ENCODE measurements at places on chromosomes 16 and 17.

DNA sequence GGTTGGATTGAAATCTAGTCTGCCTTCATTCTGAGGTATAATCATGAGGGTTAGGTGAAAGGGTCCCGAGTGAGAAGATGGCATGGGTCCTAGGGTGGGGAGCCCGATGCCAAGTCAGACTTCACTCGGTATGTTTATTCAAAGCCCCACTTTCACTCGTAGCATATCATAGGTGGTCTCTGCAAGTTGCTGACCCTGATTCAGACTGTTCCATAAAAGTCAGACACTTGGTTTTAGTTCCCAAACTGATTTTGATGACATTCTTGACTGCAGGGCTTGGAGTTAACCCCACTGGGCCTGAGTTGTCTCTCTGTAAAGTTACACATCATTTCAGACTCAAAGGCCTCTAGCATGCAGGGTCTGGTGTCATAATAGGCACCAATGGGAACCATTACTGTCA, 17.8 kb downstream of the HAPSTR1 start:
- no peak overlapping the region for H3K27ac ChIP-seq
- peaks cover 88% of the 10 kb centered on the region for H3K36me3 ChIP-seq
- peaks cover 41% of the 10 kb centered on the region for H3K4me1 ChIP-seq
- H3K4me3 ChIP-seq, result no peak overlapping the region

DNA sequence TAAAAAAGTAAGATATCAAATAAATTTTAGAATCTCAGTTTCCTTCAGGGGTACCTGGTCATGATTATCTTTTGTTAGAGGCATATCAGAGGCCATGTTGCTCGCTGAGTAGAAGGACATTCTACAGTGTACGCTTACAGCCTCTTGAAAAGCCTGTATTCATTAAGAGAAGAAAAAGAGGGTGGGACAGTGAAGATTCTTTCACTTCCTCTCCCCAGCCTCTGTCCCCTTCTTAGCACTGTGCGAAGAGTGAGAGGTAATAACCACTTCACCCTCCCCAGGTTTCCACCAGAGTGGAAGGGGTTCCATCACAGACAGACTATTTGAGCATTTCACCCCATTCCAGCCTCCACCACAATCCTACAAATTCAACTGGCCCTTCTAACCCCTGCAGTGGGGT, 4.8 kb upstream of the LPO start:
- H3K4me1 ChIP-seq, result no peaks in the 10 kb centered on the region
- no peaks in the 10 kb centered on the region for H3K36me3 ChIP-seq
- peaks cover 69% of the 10 kb centered on the region for H3K27me3 ChIP-seq
- no peak for DNase-seq
- H3K27ac ChIP-seq, result no peak overlapping the region
- H3K4me3 ChIP-seq, result no peak overlapping the region

GRCh38 chr16:71172481-71173207, 57.9 kb downstream of the HYDIN start:
- peaks cover 51% of the 10 kb centered on the region for H3K27me3 ChIP-seq
- no peaks in the 10 kb centered on the region for H3K36me3 ChIP-seq
- H3K27ac ChIP-seq, result no peak overlapping the region
- no peaks in the 10 kb centered on the region for H3K4me1 ChIP-seq

GRCh38 chr16:12341423-12341822, 364.9 kb downstream of the SNX29 start:
- peaks cover 4% of the 10 kb centered on the region for H3K36me3 ChIP-seq
- no peaks in the 10 kb centered on the region for H3K27me3 ChIP-seq
- H3K4me3 ChIP-seq, result no peak overlapping the region
- peaks cover 9% of the 10 kb centered on the region for H3K4me1 ChIP-seq
- no peak overlapping the region for H3K27ac ChIP-seq

DNA sequence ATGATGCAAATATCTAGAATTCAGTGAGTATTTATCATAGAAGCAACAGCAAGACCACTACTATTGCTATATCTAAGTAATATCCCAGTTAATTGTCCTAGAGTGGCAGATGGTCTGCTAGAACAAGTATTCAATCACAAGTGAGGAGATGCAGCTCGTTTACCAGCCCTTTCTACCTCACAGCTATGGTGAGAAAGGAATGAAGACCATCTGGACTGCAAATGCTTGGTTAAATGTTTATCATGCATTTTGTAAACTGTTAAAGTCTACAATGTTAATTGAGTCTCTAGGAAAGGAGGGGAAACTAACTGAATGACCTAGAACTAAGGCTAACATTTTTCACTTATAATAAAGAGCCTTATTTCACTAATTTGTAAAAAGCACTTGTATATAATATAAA, 52.5 kb downstream of the CNOT1 start:
- H3K27me3 ChIP-seq, result no peaks in the 10 kb centered on the region
- H3K27ac ChIP-seq, result no peak overlapping the region
- H3K4me1 ChIP-seq, result no peaks in the 10 kb centered on the region
- H3K4me3 ChIP-seq, result no peak overlapping the region

DNA sequence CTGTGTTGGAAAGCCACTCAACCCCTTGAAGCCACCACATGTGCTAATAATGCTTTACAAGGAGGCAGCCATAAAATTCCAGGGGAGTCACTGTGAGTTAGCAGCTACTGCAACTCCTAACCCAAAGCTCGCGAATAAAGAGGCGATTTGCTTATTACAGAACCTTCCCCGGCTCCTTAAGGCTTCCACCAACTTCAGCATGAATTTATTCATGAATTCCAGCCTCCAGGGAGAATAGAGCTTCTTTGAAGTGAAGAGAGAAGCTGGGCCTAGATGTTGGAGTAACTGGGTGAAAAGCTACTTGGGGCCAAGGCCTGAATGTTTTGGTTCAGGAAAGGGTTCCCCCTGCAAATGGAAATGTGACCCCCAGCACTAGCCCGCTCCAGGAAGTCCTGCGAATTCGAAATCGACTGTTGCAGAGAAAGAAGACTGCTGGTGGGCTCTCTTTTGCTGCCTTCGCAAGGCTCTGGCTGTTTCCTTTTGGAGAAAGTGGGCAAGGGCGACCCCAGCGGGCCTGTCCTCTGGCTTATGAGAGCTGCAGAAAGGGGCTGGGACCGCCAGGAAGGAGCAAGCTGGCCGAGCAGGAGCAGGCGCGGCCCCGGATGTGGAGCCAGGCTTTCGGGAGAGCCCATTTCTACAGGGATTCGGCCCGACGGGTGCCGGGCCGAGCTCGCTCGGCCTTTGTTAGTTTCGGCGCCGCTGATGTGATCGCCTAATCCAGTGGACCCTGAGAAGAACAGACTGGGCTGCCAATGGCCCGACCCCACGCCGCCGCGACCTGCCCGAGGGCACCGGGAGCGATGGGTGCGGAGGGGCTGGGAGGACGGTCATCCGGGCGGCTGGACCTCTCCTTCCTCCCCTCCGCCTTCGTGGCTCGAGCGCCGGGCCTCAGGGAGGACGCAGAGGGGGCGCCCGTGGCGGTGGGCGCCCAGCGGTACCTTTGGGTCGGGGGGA, 7.6 kb downstream of the CBX8 start:
- H3K27ac ChIP-seq, result peak overlapping the region; percentile 35
- DNase-seq, result no peak
- H3K36me3 ChIP-seq, result peaks cover 14% of the 10 kb centered on the region
- no peaks in the 10 kb centered on the region for H3K4me1 ChIP-seq

- no peaks in the 10 kb centered on the region for H3K27me3 ChIP-seq
- H3K4me3 ChIP-seq, result no peak overlapping the region
- H3K4me1 ChIP-seq, result no peaks in the 10 kb centered on the region
- DNase-seq, result no peak
- no peak overlapping the region for H3K27ac ChIP-seq
Observed at GRCh38 chr17:67272312-67273047, 27.5 kb upstream of the HELZ start.

DNA sequence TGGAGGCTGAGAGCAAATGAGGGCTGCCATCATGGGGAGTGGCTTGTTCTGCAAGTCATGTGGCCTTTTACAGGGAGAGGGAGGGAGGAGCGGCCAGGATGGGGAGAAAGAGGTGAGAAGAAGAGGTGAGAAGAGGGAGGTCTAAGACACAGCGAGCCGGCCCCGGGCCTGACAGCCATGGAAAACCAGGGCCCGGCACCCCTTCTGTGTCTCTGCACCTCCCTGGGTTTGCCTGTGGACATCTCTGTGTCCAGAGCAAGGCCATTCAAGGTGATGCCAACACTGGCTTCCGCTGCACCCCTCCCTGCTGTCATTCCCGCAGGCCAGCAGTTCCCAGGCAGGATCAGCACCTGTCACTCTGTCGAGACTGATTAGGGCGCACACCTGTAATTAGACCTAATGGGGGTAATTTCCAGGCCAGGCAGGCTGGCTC, 75.6 kb downstream of the MGAT5B start:
- H3K27me3 ChIP-seq, result no peaks in the 10 kb centered on the region
- no peaks in the 10 kb centered on the region for H3K36me3 ChIP-seq
- DNase-seq, result no peak
- no peak overlapping the region for H3K27ac ChIP-seq

DNA sequence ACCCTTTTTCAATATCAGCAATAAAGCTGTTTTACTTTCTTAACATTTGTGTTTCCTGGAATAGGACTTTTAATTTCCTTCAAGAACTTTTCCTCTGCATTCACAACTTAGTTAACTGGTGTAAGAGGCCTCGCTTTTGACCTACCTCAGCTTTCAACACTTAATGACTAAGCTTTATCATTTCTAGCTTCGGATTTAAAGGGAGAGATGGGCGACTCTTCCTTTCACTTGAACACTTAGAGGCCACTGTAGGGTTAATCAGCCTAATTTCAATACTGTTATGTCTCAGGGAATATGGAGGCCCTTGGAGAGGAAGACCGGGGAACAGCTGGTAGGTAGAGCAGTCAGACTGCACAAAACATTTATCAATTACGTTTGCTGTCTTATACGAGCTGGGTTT, 4.7 kb downstream of the SYNRG start:
- no peak overlapping the region for H3K27ac ChIP-seq
- H3K36me3 ChIP-seq, result peaks cover 12% of the 10 kb centered on the region
- H3K4me3 ChIP-seq, result no peak overlapping the region
- DNase-seq, result no peak
